ENCODE measurements at places on chromosomes 2 and 18. TPM values are rescaled to one million over a fixed set of nuclear protein-coding genes. Genes with fewer than 3 reads are reported as not detected.

DNA sequence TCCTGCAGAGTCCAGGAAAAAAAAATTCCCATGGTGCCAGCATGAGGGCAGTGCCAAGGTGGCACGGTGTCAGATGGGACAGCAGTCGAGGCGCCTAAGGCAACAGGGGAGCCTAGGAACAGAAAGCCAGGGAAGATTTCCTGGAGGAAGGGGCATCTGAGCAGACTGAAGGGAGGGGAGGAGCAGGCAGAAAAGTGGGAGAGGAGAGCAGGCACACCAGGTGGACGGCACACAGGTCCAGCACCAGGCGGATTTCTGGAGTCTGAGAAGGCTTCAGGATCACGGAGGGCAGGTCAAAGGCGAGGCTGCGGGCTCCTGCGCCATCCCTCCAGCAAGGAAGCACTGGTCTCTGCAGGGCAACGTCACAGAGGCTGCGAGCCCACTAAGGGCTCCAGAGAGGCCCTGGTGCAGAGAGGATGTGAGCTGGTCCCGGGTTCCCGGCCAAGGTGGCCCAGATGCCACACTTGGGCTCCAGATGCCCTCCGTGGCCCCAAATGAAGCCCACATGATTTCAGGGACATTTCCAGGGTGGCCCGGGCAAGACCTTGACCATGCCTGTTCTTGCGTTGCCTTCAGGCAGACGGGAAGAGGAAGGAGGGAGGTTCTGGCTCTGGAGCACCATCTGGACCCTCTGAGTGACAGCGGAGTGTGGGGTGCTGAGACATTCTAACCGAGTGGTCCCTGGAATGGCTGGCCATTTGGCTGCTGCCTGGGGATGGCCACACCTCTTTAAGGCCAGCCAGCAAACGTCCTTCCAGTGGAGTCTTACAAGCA, 4.1 kb downstream of the HS6ST1 start:
- DNase-seq = no peak

GRCh38 chr2:138112536-138112935, 148.3 kb downstream of the HNMT start:
- DNase-seq = no peak

DNA sequence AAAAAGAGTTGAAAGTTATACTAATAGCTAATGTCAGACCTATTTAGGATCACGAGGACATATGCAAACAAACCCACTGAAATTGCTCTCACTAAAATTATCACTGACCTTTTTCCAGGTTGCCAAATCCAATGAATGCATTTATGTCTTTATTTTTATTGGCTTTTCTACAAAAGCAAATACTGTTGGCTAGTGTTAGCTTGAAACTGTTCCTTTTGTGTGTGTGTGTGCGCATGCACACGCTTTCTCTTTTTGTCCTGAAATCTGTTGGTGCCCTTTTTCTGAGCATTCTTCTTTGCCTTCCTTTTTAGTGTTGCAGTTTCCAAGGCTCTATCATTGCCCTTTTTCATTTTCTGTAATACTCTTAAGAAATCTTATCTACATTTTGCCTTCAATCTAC, 1269.2 kb downstream of the LRP1B start:
- no peak for DNase-seq

- no peak for DNase-seq
These were observed 39.2 kb downstream of the GNAL start for GRCh38 chr18:11728249-11728648.

DNA sequence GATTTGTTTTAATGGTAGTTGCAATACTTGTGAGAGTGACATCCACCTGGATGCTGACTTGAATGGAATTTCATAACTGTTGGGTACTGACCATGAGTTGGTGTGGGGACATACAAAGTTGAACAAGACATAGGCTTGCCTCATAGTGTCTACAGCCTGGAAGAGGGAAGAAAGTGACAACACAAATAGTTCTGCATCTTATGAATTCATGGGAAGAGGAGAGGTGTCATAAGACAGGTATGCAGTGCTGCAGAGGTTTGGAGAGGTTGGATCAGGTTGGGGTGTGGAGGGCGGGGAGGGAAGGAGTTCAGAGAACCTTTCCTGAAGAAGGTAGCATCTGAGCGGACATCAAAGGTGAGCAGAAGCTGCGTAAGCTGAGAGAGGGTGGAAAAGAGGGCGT, 44.0 kb downstream of the HRH4 start:
- no peak for DNase-seq

DNA sequence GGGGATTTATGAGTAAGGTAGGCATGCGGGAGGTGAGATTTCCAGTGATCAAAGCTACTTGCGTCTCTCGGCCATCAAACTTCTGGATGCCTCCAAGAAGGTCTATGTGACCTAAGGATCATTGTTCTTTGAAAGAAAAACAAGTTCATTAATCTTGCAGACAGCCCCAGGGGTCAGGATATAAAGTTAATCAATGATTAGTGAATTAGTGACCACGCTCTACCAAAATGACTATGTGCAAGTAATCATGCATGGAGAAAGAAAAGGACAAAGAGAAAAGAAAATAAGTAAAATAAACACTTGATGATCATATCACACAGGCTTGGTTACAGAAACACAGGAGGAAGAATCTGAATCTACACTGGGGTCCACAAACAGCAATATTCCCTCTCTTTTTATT, 42.5 kb upstream of the BCL11A start:
- DNase-seq = no peak

DNA sequence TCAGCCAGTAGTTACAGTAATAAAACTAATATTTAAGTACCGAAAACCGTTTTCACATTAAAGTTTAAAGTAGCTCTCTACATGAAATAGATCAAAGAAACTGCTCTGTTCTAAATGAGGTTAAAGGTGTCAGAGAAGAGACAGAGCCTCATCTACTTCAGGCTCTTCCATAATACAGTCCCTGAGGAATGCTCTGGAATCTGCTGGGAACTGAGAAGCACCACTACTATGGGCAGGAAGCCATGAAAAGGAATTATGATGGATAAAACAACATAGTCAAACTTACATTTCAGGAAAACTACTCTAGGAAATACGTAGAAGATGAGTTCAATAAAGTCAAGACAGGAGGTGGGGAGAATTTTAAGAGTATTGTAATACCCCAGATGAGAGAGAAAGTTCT, 60.0 kb downstream of the ROCK1 start:
- no peak for DNase-seq

- no peak for DNase-seq
These were observed 150.1 kb upstream of the RMP24 start for GRCh38 chr18:35822413-35822812.

DNA sequence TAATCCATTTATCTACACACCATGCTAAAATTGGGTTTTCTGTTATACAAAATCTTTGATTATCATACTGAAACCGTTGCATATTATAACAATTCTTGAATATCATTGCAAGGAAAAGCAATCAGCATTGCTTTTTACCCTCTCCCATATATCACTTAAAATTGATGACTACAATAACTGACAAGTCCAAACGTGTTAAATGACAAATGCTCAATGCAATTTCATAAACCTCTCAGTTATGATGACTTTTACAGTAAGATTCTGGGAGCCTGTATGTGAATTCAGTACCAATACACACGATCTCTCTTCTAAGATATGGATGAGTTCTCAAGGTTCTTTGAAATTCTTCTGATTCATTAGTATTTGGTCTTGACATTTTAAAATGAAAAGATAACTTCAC, 368.5 kb upstream of the TRIB2 start:
- DNase-seq = no peak

GRCh38 chr2:18719978-18720775, 130.8 kb upstream of the NT5C1B start:
- DNase-seq = no peak

DNA sequence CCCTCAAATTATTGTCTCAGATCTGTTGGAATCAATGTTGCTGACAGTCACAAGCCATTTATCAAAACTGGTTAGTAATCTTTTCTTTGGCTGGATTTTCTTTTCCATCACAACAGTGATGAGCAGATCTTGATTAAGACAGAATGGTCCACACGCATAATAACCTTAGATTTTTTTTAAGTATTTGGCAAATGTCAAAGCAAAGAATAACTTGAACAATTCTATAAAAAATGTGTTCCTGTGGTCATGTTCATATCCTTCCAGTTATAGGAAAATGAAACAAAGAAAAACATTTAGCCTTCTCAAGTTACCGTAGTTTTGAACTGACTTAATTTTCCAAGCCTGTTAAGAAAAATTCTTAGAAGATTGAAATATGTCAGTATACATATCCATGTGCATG, 659.9 kb upstream of the ID2 start:
- DNase-seq = no peak

DNA sequence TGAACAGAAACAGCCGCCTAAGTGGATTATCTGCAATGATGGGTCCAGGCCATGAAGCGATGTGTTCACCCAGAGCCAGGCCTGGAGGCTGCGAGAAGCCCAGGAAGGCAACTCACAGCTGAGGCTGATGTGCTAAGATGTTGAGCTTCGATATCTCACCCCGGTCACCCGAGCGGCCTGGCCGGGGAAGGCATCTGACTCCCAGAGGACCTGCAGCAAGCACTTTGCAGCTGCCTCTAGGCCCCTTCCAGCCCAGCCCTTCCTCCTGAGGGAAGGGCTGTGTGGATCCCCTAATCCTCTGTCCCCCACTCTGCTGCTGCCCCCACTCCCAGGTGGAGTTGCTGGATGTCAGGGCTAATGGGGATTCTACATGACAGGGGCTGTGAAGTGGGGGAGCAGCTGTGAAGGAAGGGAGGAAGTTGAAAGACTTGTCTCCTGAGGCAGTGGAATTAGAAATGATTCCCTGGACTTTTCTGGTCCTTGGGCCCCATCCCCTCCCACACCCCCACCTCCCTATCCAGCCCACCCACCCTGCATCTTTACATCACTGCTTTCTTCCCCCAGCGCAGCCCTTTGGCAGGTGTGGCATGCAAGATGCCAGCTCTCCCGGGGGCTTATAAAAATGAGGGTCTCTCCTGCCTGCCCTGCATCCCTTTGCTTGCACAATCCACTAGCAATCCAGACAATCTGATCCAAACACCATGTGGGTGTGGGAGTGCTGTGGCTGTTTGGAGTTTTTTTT, 4.3 kb downstream of the ATP6V1B1 start:
- DNase-seq = no peak

DNA sequence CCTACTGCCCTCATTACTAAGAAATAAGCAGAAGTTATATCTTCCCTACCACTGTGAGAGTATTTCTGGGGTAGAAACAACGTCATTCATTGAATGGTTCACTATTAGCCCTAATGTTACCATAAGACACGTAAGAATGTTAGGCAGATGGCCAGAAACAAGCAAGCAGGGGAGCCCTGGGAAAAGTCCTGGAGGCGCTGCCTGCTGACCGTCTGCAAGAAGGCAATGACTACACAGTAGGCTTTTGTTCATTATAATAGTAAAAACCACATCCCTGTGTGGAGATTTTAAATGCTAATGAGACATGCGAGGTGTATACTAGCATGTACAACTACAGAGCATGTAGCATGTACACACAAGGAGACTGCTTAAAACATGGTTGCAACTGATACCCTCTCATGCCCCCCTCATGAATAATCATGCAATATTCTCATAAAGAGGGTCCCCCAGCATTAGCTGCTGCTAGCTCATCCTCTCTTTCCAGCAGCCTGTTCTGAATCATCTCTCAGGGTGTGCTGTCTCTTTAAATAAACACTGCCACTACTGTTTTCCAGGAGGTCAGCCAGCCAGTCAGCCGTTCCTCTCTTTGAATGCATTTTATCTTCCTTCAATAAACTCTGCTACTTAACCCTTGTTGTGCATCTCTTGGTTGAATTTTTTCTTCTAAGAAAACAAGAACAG, 23.6 kb downstream of the SUCLG1 start:
- DNase-seq = peak; percentile 51

GRCh38 chr2:132669908-132670495, at the start of gene LYPD1:
LYPD1 (minus strand) TSS chr2:132670205; CDS start chr2:132669932, 273 bp downstream.
- DNase-seq = peak; percentile 5

- DNase-seq = no peak
These were observed 192.4 kb downstream of the TWIST2 start for GRCh38 chr2:239040152-239040761.

DNA sequence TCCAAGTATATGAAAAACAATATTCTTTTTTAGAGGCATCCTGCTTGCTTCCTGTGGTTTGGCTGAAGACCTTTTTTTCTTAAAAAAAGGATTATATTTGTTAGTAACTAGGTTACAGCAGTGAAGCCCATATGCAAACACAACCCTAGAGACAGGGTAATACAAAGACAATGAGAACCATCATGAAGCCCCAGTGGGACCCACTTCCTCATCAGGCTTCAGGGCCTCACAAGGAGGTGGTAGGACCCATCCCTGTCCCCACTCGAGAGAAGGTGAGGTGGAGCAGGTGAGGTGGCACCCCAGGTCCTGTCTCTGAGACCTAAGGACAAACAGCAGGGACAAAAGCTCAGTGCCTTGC, 80.3 kb downstream of the EDAR start:
- no peak for DNase-seq

DNA sequence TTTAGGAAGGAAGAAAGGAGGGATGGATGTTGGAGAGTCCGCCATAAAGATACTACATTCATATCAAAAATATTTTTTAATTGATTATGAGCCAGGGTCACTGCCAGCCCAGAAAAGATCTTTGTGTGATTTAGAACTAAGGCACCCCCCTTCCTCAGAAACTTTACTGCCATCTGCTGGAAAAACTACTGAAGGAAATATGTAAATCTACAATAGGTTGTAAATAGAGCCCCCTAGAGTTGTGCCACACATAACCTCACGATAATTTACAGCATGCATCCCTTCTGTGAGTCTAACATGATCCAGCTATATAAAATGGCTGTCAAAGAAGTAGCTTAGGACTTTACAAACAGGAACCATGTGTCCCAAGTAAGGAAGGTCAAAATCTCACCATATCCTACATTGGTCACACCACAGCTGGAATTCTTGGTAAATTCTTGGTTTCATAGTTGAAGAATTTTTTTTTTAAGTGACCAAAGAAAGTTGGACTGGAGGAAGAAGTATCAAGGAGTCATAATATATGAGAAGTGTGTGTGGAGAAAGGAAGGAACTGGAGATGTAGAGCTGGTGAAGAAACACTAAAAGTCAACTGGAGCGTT, 152.5 kb downstream of the CYP26B1 start:
- no peak for DNase-seq

GRCh38 chr2:45892757-45893156, 241.3 kb downstream of the PRKCE start:
- peak; percentile 90 for DNase-seq

- DNase-seq = peak; percentile 84
These were observed 60.5 kb upstream of the ST3GAL5 start for GRCh38 chr2:85949280-85949679.

SERPINB10 gene
- total RNA-seq = not detected

NRP2 gene
- total RNA-seq = 62.5 TPM

SALL3 gene
- not detected for total RNA-seq

NEB gene
- total RNA-seq = 1.6 TPM

CCDC85A gene
- 30.4 TPM for total RNA-seq

STPG4 gene
- 1.1 TPM for total RNA-seq

KRCC1 gene
- 44.6 TPM for total RNA-seq

SERPINB11 gene
- not detected for total RNA-seq

Measured in thyroid gland (tissue), 4 donors.